Substantia nigra (tissue), 51 donors: ENCODE measurements at places on chromosomes 4 and X.

DNA sequence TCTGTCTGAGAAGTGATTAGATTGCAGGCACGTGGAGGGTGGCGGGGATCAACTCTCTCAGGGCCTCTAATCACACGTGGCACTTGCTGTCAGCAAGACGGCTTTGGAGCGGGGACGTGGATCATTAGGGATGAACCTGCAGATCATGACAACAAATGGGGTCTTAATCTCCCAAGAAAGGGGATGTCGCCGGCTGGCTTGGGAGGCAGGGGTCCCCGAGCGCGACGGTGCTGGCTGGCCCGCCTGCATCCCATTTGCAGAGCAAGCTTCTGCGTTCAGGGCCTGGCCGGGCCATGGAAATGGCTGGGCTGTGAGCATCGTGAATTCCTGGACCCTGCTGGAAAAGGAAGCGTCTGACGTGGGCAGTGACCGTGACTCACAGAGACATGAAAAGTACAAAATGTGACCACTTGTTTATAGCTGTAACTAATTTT lies 85.1 kb upstream of the SHOX start:
- DNase-seq, result no peak

- no peak for DNase-seq
These were observed 3.9 kb upstream of the NKX6-1 start for GRCh38 chr4:84502955-84503373.

DNA sequence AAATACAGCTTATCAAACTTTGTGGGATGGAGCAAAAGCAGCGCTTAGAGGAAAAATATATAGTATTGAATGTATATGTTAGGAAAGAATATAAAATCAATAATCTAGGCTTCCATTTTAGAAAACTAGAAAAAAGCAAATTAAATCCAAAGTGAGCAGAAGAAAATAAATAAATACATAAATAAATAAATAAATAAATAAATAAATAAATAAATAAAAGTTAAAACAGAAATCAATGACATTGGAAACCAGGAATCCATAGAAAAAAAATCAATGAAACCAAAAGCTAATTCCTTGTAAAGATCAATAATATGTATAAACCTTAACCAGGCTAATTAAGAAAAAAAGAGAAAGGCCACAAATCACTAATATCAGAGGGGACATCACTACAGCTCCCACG lies 141.8 kb upstream of the C1QTNF7 start:
- DNase-seq, result no peak

DNA sequence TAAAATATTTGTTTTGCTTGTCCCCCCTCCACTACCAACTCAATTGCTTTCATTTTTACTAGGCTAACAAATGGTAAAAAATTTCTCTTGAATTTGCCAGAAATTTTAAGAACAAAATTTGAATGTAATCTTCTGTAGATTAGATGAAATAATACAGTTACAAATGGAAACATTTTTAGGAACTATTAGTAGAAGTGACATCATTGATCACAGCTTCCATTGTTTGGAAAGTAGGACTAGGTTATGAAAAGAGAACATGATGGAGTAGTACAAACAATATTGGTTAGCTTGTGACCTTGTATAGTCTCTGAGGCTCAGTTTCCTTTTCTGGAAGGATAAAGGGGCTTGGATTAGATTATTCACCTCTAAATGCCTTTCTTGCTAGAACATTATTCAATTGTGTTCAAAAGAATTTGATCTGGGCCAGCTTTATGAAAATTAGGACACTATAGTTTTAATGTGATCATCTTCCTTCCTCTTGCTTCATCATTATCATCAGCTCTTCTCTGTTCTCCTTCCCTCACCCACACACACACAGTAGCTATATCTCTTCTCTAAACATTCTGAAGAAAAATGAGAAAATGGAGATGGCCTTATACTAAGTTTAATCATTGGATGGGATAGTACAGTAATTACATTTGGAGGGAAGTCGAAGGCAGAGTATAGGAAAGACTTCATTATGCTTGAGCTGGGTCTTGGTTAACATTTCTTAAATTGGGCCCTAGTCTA lies 9.9 kb downstream of the MTMR1 start:
- no peak for DNase-seq

DNA sequence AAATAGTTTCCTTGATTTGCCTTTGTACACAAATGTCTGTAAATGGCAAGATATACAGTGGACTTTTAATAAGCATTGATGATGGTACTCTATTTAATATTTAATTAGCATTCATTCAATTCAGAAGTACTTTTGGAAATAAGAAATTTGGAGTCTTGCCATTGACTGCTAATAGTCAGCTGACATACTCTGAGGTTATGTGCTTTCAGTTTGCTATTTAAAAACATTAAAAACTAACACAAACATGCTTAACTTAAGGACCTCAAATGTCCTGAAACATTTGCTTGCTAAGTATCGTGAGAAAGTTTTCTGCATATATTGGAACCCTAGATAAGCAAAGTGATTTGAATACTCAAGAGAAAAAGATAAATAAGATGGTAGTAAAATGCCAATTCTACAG lies 64.6 kb downstream of the REELD1 start:
- DNase-seq, result no peak

GRCh38 chrX:39418254-39418704 lies 617.0 kb downstream of the MID1IP1 start:
- DNase-seq, result no peak

DNA sequence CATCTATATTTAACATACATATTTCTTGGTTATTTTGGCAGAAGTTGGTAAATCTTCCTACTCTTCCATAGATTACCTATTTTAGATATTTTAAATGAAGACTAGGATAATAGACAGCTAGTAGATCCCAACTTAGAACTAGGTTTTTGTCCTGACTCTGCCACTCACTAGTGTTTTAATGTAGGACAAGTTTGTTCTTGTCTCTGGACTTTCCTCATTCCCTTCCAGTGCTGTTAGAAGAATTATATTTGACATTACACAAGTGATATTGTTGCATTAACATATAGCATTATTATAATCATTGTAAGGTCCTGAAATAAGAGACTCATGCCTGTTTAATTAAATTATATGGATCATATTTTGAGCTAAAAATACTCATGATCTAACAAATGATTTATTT lies 24.1 kb upstream of the ALB start:
- no peak for DNase-seq

DNA sequence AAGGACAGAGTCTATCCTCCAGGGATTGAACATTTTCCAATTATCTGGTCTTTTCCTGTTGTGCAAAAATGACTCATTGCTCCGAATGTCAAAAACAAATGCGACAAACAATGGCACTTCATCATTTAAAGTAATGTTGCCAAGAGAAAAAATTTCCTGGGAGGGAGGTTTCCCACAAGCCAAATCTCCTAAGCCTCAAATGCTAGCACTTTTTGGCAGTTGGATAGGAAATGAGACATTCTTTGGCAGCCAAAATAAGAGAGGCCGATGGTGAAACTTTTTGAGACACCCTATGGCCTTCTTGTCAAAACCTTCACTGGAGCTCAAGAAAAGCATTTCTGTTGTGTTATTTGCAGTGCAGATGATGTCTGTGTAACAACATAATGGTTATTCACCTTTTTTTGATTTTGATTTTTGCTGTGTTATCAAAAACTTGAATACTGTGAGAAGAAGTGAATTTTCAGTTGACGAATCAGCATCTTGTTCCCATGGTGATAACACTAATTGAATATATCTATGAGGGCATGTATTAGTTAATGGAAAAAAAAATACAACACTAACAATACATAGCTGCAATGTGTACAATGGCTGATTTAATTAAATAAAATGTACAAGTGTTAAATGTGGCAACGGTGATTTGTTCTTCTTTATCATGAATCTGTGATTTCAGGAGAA lies 333.8 kb downstream of the ANK2 start:
- no peak for DNase-seq

- no peak for DNase-seq
These were observed 170.1 kb downstream of the WDFY3 start for GRCh38 chr4:84796394-84796793.

- DNase-seq, result no peak
These were observed 62.5 kb upstream of the HOPX start for GRCh38 chr4:56743550-56743949.

- no peak for DNase-seq
These were observed 588.3 kb upstream of the DIPK2B start for GRCh38 chrX:45788941-45789348.

GRCh38 chr4:8346838-8347605 lies 77.5 kb downstream of the HTRA3 start:
- peak; percentile 55 for DNase-seq

DNA sequence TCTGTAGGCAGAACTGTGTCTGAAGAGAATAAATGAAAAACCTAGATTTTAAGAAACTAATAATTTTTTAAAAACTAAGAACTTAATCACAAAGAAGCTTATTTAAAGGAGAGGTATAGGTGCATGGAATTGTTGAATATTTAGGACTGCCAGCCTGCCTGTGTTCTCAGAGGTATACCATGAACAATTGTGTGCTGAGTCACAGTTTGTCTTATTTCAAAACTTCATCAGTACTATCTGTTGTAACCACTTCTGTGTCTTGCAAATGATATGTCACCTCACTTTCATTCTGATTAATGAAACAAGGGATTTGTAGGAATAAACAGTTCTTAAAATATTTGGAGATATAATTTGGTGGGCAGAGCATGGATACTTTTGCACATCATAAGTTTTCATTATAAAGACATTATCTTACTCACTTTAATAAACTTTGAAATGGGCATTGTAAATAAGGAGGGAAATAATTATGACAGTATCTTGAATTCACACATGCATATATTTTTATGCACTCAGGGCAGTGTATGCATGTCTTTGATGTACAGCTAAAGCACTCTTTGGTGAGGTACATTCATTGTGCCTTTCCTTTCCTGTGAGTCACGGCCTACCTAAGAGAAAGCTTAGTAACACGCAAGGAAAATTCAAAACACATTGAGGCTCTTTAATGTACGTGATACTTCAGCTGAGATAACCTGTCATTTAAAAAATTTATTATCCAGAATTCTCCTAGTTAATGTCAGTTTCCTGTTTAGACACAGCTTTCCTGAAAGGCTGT lies 31.7 kb downstream of the STOX2 start:
- DNase-seq, result no peak

DNA sequence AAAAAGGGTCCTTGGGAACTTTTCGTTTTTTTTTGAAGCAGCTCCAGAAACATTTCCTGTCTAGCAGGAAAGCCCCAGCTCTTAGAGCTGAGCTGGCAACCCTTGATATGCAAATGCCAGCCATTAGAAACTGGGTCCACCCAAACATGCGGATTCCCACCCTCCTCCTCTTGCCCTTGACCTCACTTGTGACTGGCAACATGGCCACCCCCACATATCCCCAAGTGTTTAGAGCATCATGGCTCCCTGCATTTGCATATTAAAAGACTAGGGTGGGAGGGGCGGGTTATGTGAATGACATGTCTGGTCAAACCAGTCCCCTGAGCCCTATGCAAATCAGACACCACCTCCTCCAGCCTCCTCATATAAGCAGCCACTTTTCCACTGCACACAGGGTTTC lies 671.1 kb downstream of the FAT4 start:
- no peak for DNase-seq

DNA sequence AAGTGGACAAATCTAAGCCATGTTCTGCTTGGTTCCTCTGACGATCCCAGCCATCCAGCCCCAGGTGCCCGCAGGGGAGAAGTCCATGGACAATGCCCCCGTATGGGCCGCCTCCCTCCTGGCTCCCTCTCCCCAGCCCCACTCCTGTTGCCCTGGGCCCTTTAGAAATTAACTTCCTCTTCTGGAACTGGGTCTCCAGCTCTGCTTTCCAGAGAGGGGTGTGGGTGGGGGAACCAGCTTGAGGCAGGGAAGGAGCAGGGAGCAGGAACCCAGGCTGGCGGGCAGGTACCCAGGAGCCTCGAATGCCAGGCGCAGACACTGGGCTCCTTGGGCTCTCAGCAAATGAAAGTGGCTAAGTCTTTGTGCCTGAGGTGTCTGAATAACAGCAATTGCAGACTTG lies 12.7 kb upstream of the ABLIM2 start:
- no peak for DNase-seq
